ENCODE measurements at places on chromosomes 5 and 9.

DNA sequence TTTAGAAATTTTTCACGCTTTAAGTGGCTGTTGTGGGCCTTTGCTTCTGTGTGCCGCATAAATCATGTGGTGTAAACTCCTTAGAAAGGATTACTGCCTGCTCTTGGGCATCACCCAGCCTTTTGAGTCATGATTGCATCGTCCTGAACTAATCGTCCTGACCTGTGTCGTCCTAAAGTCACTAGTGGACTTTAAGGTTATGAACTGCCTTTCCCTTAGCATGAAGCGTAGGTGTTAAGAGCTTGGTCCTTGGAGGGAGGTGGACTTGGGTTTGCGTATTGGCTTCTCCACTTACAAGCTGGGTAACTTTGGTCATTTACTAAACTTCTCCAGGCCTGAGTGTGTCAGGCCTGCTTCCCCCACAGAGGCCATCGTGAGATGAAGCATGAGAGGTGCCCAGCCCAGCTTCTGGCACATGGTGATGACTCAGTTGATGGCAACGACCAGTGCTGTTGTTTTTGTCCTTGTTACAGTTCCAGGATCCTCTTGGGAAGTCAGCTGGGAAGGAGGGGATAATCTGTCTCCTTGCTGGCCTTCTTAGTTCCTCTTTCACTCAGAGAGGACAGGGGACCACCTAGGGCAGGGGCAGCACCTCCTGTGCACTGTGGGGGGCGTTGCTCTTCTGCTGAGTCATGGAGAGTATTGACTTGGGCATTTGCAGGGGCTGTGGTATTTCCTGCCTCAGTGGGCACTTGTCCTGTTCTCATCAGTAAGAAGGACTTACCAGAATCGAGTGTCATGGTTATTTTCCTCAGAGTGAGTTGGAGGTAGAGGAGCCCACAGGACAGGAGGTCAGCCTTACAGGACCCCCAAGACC is 54.2 kb upstream of the NCS1 start:
- DNase-seq = no peak

DNA sequence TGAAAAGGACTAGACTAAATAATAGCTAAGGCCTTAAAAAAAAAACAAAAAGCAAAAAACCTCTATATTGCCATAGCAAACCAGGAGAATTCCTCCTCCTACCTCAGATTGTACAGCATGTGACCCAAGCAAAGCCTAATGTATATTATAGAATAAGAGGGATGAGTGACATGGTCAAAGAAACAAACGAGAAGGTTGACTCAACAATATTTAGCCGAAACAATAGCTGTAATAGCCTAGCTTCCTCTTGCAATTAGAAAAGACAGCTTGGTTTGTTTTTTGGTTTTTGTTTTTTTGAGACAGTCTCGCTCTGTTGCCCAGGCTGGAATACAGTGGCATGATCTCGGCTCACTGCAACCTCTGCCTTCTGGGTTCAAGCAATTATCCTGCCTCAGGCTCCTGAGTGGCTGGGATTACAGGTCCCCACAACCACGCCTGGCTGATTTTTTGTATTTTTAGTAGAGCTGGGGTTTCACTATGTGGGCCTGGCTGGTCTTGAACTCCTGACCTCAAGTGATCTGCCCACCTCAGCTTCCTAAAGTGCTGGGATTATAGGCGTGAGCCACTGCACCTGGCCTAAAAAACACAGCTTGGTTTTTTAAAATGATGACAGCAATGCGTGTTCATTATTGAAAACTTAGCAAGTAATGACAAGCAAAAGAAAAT is 5.6 kb downstream of the NLN start:
- DNase-seq = no peak

DNA sequence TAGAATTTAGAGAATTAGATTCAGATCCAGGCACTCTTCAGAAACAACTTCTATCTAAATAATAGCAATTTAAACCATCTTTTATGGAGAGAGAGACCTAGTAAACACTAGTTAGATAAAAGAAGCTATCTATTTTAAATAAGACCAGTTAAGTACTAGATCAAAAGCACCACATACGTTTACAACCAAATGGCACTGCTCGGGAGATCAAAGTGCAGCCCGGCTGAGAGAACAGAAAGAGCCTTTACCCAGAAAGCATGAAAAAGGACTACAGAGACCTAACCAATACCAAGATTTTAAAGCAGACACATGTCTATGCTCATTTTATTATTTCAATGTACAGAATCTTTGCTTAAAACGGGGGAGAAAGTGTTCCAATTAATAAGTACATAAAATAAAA is 30.8 kb downstream of the LIX1 start:
- no peak for DNase-seq

GRCh38 chr9:20622330-20623020 is at the start of gene MLLT3:
TSS of gene MLLT3 (minus strand) at chr9:20622499.
- DNase-seq = no peak

GRCh38 chr5:107919969-107920368 is 249.2 kb upstream of the EFNA5 start:
- DNase-seq = no peak

GRCh38 chr5:148620696-148621095 is 33.6 kb downstream of the HTR4 start:
- no peak for DNase-seq

GRCh38 chr9:32554107-32554506 is 1.7 kb upstream of the TOPORS start:
- no peak for DNase-seq

- DNase-seq = no peak
Measured at GRCh38 chr5:103862398-103862797, 299.8 kb upstream of the NUDT12 start.

DNA sequence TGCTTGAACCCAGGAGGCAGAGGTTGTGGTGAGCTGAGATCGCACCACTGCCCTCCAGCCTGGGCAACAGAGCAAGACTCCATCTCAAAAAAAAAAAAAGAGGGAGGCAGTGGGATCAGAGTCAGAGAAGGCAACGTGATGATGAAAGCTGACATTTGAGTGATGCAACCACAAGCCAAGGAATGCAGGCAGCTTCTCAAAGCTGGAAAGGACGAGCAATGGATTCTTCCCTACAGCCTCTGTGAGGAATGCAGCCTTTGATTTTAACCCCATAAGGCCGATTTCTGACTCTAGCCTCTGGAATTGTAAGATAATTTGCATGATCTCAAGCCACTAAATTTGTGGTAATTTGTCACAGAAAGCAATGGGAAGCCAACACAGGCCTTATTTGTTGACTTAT is 9.8 kb downstream of the TGFBI start:
- DNase-seq = no peak

DNA sequence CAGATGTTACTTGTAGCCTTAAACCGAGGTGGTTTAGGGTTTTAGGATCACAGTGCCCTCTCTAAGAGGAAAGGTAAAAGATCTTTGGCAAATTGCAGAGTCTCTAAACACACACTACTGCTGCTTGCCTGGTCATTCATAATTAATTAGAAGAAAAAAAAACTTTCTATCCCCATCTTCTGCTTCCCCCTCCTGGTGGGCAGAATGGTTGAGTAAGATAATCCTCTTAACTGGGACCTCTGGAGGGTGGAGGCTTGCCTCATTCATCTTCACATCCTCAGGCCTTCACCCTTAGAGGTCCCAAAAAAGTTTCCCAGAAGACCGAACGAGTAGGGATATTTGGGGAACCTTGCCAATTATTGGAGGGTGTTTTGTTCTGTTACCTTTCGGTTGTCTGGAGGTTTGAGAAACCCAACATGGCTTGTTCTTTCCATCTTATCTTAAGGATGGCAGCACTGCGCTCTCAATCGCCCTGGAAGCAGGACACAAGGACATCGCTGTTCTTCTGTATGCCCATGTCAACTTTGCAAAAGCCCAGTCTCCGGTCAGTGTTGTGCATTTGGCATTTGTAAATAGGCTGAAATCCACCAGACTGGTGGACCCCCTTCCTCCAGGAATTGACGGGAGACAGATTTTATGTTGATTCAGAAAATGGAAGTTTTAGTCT is 97.3 kb upstream of the DMRT1 start:
- no peak for DNase-seq

- DNase-seq = no peak
Measured at GRCh38 chr5:63118221-63118620, 539.6 kb downstream of the LRRC70 start.

- no peak for DNase-seq
Measured at GRCh38 chr5:83568186-83568585, 96.6 kb downstream of the VCAN start.

DNA sequence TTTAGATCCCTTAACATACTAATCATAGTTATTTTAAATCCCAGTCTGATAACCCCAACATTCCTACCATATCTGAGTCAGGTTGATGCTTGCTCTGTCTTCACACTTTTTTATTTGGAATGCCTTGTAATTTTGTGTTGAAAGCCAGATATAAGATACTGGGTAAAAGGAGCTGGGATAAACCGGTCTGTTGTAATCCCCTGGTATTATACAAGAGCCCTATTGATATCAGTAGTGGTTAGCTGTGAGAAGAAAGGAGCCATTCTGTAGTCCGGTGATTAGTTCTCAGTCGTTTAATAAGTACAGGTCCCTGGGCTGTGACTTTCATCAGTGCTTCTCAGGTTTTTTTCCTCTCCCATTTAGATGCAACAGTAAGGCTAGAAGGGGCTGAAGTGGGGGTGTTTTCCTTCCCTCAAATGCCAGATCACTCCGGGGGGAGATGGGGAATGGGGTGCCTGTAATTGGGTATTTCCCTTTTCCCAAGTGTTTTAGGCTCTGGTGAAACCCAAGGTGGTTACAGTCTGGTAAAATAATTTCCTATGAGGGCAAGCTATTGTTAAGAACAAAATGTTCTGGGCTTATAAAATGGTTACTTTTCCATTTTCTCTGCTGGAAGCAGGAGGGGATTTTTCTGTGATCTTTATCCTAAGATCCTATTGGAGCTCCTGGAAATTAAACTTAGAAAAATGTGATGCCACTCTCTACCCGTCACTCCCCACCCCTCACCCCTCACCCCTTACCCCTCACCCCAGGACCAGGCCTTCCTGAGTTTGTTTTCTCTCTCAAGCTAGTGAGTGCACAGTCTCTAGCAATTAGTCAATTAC is 72.7 kb downstream of the KCNN2 start:
- no peak for DNase-seq

GRCh38 chr5:156328161-156328560 is 1.2 kb downstream of the SGCD start:
- no peak for DNase-seq

DNA sequence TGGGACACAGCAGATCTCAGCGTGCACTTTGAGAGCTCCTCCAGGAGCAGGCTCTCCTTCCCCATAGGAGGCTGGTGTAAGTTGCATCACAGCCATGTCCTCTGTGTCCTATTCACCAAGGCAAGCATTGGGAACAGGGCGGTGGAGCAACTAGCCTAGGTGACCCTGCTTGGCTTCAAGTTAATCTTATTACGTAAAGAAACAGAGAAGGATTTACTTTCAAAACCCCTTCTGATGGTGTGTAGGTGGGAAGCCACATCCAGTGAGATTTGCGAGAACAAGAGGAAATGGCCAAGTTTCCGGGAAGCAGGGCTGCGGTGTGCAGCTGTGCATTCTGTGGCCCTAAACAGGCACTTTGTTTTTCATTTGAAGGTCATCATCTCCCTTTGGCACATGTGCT is 80.2 kb downstream of the TRIO start:
- DNase-seq = no peak

GRCh38 chr9:35904338-35904737 is 1.7 kb upstream of the HRCT1 start:
- DNase-seq = no peak

- DNase-seq = no peak
Measured at GRCh38 chr5:98398465-98398864, 375.0 kb upstream of the RGMB start.
